AG04449 (cell line): ENCODE measurements at places on chromosomes 4 and X.
A peak's percentile ranks its signal among the peaks of the same experiment; 100 is the strongest.

DNA sequence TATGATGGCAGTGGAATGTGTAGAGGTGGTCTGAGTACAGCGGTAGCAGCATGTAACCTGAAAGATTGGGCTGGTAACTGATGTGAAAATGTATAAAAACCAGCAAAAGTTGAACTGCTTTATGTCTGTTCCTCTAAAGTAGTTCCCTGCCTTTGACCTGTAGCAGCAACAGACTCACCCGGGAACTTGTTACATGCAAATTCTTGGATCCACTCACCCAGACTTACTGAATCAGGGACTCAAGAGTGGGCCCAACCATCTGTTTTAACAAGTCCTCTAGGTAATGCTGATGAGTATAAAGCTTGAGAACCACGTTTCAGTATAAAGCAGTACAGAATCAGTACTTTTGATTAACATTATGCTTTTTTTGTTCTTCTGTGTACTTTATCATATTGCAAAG lies 84.7 kb downstream of the RAP1GDS1 start:
- DNase-seq, result no peak

GRCh38 chr4:87151730-87152129 lies 68.7 kb downstream of the KLHL8 start:
- no peak for DNase-seq

GRCh38 chr4:173171987-173172386 lies 3.4 kb downstream of the GALNT7 start:
- DNase-seq, result no peak

DNA sequence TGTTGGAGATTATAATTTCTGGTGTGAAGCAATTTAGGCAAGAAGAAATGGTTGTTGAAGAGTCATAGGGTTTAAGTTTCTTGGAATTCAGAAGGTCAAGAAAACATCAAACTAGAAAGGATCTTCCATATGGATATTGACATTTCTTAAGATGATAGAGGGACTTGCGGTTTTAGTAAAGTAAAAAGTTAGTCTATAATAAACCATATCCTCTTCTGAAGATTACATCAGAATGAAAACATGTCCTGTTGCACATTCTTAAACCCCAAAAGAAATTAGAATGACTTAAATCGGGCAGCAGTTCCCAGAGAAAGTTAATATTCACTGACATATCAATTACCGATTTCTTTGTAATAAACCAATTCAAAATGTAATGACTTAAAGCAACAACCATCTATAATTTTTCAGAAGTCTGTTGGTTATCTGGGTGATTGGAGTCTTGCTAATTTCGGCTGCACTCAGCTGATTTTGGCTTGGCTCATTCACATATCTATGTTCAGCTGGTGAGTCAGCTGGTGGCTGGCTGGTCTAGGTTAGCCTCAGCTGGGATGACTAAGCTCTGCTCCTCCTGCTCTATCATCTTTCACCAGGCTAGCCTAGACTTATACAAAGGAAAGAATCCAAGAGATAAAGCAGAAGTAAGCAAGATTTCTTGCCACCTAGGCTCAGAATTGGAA lies 24.4 kb upstream of the DYNLT3 start:
- DNase-seq, result peak; percentile 67

- DNase-seq, result no peak
Measured at GRCh38 chr4:53755656-53756055, 164.4 kb upstream of the LNX1 start.

DNA sequence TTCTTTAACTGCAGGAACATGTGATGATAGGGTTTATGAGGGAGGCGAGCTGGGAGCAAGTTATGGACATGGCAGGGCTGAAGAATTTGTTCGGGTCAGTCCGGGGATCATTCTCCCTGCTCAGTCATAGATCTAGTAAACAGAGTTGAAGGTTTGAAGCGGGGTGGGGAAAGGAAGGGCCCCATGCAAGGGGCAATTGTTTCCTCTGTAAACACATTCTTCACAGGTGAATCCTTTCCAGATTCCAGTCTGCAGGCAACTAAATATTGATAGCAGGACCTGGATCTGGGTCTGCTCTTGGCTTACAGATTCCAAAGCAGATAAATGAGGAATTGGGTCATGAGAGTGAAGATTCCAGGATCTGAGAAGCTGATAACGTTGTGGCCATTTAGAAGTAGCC lies 44.3 kb upstream of the ARHGAP24 start:
- no peak for DNase-seq
